ENCODE measurements at places on chromosomes 1 and 21.

- no peak for DNase-seq
Observed at GRCh38 chr1:8297245-8297644, 20.7 kb upstream of the SLC45A1 start.

- no peak for DNase-seq
Observed at GRCh38 chr1:16442941-16443340, 2.4 kb downstream of the NECAP2 start.

DNA sequence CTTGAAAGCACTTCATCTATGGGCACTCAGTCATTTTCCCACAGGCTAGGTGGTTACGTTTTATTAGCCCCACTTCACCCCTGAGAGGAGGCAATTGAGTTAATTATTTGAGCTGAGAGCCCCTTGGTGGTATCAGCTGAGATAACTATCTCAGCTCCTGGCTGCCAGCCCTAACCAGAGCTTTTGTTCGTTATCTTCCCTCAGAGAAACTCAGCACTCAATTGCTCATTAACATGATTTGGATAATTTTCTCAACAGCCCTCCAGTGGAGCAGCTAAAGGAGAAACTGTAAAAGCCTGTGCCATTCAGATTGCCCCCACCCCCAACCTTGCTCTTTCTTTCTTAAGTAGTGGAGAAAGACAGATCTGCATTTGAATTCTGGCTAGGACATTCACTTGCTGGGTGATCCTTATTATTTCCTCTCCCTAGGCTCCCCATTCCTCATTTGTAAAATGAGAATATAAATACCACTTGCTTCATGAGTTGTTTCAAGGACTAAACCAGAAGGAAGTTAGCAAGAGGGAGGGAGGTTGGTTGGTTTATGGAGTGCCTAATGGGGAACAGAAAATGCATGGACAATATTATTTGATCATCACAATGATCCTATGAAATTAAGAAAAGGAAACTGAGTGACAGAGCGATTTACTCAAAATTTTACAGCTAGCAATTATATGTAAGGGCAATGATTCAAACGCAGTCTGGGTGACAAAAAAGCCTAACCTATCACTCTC, 218.7 kb upstream of the FGGY start:
- no peak for DNase-seq

DNA sequence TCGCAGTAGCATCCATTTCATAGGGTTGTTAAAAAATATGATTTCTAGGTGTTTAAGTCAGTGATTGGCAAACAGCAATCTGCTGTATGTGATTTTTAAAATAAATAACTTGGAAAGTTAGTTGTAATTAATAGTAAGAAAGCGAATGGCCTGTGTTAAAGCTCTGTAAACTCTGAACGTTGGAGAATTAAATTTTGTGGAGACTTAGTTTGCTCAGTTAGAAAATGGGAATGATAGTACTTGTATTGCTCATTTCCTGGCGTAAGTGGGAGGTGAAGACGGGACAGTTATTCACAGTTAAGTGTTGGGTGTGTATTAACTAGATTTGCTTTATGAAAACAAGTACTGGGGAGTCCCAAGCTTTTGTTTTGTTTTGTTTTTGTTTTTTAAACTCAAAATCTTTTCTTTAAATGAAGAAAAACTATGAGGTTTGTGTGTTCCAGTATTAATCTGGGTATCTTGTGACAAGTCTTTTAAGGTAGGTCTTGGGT, 995 bp downstream of the CACYBP start:
- no peak for DNase-seq

GRCh38 chr1:32864375-32865019, 6.2 kb downstream of the FNDC5 start:
- no peak for DNase-seq

DNA sequence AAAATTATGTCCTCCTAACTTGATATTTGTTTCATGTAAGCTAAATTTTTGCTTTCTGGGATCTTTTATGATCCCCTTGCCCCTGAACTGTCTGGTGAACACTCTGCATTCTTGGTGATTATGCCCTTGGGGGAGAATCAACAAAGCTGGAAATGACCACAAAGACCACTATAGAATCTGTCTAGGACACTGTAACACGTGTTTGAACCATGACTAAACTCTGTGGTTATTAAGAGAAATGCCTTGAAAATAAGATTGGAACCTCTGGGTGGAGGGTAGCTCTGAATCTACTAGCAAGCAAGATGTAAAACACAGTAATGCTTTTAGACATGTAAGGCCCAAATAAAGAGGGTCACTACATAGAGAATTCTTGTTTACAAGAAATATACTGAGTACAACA, 237.5 kb downstream of the HMCN1 start:
- DNase-seq, result no peak

GRCh38 chr1:85297855-85298629, 21.6 kb upstream of the BCL10 start:
- peak; percentile 56 for DNase-seq

DNA sequence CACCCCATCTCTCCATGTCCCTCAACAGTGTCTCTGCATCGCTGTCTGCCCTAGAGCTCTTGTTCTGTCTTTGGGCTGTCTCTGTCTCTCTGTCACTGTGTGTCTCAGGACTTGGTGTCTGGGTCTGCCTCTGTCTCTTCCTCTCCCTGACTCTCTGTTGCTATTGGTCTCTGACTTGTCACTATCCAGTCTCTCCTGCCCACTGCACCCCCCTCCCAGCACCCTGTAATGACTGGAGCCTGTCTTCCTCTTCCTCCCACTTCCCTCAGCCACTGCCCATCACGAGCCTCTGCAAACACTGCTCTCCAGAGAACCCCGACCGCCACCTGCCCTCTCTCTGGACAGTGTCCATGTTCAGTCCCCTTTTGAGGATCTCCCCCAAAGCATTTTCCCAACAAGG, 12.1 kb downstream of the PEAR1 start:
- no peak for DNase-seq

DNA sequence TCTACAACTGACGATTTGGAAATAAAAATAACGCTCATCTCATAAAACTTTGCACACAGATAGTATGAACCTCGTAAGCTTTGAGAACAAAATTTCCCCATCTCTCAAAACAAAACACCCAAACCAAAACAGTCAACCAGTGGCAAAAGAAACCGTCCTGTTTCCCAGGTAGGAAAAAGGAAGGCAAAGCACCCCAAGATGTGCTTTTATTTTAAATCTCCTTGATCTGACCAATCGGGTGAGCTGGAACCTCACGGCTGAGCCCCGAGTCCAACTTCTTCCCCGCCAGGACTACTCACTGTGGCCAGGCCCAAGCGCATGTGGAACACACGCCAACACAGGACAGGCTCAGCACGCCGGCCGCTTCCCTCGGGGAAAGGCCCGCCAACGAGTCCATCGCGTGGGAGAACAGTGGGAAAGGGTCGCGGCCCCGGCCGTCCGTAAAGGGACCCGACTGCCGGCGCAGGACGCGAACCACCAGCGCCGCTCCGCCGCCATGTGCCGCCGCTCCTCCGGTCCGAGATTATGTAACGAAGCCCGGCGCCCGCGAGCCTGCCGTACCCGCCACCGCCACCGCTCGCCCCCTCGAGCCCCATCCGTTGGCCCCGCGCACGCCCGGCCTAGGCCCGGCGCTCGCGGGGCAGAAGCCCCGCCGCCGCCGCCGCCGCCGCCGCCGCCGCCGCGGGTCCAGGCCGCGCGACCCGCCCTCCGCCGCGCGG, 759 bp downstream of the AHCTF1 start:
- peak; percentile 50 for DNase-seq

- no peak for DNase-seq
Observed at GRCh38 chr1:230173187-230173975, 106.3 kb downstream of the GALNT2 start.

- DNase-seq, result no peak
Observed at GRCh38 chr1:152968248-152968647, 2.2 kb upstream of the SPRR4 start.

- DNase-seq, result no peak
Observed at GRCh38 chr1:8384088-8384487, 66.2 kb downstream of the SLC45A1 start.

DNA sequence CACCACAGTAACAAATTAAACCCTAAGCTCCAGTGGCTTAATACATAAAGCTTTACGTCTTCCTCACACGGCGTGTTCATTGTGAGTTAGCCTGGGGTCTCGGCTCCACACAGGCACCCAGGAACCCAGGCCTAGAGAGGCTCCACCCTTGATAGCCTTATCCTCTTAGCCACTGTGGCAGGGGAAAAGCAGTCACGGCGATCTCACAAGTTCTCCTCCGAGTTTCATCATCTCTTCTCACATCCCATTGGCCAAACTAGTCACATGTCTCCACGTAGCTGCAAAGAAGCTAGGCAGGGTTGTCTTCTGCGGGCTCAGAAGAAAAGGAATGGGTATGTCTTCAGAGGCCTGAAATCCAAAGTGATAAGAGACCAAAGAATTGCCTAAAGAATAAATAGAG, 122.3 kb upstream of the GRIK3 start:
- no peak for DNase-seq
